ENCODE measurements at places on chromosomes 4 and X.

GRCh38 chr4:109025471-109026076 is 262.7 kb upstream of the ETNPPL start:
- no peaks in the 10 kb centered on the region for H3K27me3 ChIP-seq
- peaks cover 5% of the 10 kb centered on the region for H3K36me3 ChIP-seq
- H3K4me3 ChIP-seq, result no peak overlapping the region
- no peaks in the 10 kb centered on the region for H3K4me1 ChIP-seq
- no peak for DNase-seq

DNA sequence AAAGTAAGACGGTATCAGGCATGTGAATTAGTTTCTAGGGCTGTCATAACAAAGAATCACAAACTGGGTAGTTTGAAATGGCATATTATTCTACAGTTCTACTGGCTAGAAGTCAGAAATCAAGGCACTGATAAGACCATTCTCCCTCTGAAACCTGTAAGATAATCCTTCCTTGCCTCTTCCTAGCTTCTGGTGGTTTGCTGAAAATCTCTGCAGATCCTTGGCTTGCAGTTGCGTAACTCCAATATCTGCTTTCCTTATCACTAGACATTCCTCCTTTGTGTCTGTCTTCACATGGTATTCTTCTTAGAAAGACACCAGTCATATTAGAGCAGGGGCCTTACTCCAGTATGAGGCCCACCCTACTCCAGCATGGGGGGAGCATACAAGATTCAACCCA is 19.6 kb upstream of the LCORL start:
- H3K4me1 ChIP-seq, result no peaks in the 10 kb centered on the region
- H3K27ac ChIP-seq, result no peak overlapping the region
- DNase-seq, result no peak
- H3K4me3 ChIP-seq, result no peak overlapping the region
- no peaks in the 10 kb centered on the region for H3K36me3 ChIP-seq
- peaks cover 16% of the 10 kb centered on the region for H3K27me3 ChIP-seq

DNA sequence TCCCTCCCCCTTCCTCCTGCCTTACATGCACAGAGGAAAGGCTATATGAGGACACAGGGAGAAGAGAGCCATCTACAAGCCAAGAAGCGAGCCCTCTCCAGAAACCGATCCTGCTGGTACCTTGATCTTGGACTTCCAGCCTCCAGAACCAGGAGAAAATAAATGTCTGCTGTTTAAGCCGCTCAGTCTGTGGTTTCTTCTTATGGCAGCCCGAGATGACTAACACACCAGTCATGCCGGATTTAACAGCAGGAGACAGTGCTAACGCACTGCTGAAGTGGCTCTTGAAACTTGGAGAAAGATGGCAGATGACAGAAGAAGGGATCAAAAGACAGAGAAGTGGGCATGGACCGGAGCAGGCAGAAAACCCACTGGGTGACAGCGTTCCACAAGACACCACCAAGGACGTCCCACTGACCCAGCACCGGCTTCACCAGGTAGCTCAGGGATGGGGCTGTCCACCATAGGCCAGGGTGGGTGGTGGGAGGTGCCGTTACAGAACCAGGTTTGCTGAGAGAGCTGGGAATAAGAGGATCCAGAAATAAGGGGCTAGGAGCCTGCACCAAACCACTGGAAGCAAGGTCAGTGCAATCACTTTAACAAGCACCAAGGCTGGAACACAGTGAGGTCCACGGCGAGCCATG is 6.2 kb upstream of the MAN2B2 start:
- no peaks in the 10 kb centered on the region for H3K36me3 ChIP-seq
- no peak overlapping the region for H3K4me3 ChIP-seq
- DNase-seq, result no peak

GRCh38 chr4:185576314-185576961 is 41.1 kb upstream of the PDLIM3 start:
- peaks cover 12% of the 10 kb centered on the region for H3K27me3 ChIP-seq
- H3K4me3 ChIP-seq, result no peak overlapping the region
- no peak for DNase-seq
- H3K27ac ChIP-seq, result no peak overlapping the region
- H3K4me1 ChIP-seq, result no peaks in the 10 kb centered on the region

GRCh38 chr4:33226133-33226532 is 2506.0 kb downstream of the PCDH7 start:
- no peaks in the 10 kb centered on the region for H3K27me3 ChIP-seq
- no peaks in the 10 kb centered on the region for H3K36me3 ChIP-seq
- H3K27ac ChIP-seq, result no peak overlapping the region
- no peak for DNase-seq
- H3K4me1 ChIP-seq, result no peaks in the 10 kb centered on the region

GRCh38 chrX:15165832-15166231 is 104.1 kb downstream of the ASB9 start:
- H3K4me3 ChIP-seq, result no peak overlapping the region
- DNase-seq, result no peak
- no peaks in the 10 kb centered on the region for H3K27me3 ChIP-seq
- H3K27ac ChIP-seq, result no peak overlapping the region
- peaks cover 3% of the 10 kb centered on the region for H3K36me3 ChIP-seq

DNA sequence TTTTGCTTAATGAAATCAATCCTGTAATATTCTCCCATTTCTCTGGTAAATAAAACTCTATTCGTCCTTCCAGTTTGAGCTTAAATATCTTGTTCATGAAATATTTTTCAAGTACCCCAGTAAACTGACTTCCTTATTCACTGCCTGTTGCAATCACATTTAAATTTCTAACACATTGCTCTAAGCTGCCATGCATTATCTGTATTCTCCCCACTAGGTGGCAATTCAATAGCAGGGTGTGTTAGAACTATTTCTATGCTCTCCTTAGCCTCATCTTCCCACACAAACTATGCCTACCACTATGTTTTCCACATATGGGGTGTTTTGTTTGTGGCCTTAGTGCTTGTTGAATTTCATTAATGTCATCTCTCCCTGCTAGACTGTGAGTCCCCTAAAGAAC is 377.1 kb upstream of the HS3ST1 start:
- no peaks in the 10 kb centered on the region for H3K36me3 ChIP-seq
- no peak for DNase-seq
- no peak overlapping the region for H3K27ac ChIP-seq
- H3K27me3 ChIP-seq, result no peaks in the 10 kb centered on the region

DNA sequence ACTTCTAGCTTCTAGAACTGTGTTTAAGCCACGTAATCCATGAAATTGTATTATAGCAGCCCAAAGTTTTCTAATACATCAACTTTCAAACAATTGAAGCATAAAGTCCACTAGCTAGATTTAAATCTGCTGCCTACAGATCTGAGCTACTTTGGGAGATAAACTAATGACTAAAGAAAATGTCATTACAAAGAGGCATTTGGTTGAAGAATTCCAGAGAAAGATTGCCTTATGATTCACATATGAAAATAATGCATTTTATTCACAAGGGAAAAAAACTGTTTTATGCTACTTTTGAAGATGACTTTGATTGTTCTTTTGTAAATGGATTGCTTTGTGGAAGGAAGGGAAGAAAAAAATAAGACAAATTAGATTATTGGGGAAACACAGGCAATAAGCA is 124.1 kb upstream of the SLIT2 start:
- no peaks in the 10 kb centered on the region for H3K27me3 ChIP-seq
- H3K4me3 ChIP-seq, result no peak overlapping the region
- no peak overlapping the region for H3K27ac ChIP-seq
- no peaks in the 10 kb centered on the region for H3K36me3 ChIP-seq
- H3K4me1 ChIP-seq, result no peaks in the 10 kb centered on the region

GRCh38 chrX:39616098-39616729 is 481.5 kb downstream of the BCOR start:
- peak overlapping the region; percentile 46 for H3K27ac ChIP-seq
- peaks cover 34% of the 10 kb centered on the region for H3K4me1 ChIP-seq
- no peak overlapping the region for H3K4me3 ChIP-seq

Measured in activated CD8-positive, alpha-beta T cell treated with anti-CD3 and anti-CD28 coated beads for 36 hours (primary cell).